ENCODE measurements at places on chromosomes 16 and 17.

DNA sequence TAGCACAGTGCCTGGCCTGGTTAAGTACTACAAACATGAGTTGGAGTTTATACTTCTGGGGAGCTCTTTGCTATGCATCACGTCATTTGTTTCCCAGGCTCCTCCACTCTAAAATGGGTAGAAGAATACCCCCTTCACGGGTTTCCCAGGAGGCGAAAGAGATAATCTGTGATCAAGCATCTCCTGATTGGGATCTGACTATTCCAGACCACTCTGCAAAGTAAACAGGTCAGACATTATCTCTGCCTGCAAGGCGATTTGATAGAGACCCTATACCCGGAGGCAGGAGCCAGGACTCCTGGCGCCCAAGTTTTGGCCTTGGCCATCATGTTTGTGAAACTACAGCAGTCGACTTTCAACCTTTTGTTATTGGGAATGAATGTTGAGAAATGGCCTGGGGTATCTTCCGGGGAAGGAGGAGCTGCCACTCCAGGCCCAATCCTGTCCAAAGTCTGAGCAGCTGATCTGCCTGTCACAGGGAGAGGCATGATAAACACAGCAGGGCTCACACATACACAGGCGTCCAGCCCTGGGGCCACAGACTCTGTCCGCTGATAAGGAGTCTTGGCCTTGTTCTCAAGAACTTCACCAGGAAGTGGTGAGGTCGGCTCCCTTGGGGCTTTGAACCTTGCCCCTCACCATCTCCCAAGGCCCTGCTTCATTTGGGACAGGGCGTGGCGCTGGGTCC lies 199.9 kb downstream of the MAF start:
- DNase-seq: no peak

DNA sequence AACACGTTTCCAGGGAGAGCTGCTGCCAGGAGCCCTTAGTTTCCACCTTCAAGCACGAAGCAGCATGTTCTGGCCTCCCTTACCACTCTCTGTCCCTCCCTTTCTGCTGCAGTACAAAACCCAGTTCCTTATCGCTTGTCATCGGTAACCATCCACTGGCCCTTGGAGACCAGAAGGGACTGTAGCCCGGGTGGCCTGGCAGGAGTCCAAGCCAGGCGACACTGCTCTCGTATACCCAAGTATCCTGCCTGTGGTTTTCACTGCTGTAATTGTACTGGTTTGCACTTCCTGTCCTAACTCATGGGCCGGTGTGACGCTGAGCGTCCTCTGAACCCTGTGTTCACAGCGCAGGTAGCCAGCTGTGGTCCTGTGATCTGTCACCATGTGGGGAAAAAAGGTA lies 81.1 kb downstream of the MAF start:
- no peak for DNase-seq

DNA sequence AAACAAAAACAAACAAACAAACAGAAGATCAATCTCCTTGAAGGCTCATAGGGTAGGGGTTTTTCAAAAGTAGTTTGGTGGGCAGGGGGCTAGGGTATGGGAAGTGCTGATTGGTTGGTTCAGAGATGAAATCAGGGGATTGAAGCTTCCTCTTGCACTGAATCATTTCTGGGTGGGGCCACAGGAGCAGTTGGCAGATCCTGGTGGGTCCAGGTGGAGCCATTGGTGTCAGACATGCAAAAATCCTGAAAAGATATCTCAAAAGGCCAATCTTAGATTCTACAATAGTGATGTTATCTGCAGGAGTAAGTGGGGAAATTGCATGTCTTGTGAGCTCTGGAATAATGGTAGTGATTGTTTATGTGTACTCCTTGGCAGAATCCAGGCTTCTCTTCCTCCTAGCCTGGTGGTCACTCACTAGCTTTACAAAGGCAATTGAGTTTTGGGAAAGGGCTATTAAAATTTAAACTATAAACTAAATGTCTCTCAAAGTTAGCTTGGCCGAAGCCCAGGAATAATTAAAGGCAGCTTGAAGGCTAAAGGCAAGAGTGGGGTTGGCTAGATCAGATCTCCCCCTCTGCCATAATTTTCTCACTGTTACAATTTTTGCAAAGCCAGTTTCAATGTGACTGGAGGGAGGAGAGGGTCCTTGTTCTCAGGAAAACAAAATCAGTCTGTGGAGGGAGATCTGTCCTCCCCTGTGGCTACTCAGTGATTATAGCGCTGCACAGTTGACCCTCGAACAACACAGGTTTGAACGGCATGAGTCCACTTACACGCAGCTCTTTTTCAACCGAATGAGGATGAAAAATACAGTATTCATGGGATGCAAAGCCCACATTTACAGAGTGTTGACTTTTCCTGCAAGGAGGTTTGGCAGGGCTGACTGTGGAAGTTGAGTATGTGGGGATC lies 45.2 kb downstream of the RNF112 start:
- DNase-seq: no peak

DNA sequence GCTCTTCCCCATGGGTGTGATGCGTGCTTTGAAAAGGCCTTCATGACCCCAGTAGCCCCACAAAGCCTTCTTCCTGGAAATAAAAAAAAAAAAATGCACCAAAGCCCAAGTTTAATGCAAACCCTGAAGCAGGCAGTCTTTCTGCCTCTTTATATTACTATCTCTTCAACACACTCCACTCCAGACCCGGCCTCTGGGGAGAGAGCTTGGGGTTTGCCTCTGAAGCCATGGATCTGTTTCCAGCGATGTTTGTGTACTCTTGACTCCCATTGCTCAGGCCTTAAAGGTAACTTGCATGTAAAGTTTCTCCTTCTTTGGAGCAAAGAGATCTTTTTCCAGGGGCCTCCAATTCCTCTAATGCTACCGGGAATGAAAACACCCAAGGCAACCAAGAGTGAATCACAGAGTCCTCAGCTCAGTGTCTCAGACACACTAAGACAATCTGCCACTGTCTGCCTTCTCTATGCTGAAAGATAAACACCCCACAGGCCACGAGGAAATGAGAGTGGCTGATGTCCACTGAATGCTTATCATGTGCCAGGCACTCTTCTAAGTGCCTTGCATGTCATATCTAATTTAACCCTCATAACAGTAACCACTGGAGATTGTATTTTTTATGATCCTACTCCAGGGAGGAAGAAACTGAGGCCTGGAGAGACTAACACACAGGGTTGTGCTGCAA lies 56.4 kb upstream of the AKTIP start:
- no peak for DNase-seq
